ENCODE measurements at places on chromosomes 7 and 10.

DNA sequence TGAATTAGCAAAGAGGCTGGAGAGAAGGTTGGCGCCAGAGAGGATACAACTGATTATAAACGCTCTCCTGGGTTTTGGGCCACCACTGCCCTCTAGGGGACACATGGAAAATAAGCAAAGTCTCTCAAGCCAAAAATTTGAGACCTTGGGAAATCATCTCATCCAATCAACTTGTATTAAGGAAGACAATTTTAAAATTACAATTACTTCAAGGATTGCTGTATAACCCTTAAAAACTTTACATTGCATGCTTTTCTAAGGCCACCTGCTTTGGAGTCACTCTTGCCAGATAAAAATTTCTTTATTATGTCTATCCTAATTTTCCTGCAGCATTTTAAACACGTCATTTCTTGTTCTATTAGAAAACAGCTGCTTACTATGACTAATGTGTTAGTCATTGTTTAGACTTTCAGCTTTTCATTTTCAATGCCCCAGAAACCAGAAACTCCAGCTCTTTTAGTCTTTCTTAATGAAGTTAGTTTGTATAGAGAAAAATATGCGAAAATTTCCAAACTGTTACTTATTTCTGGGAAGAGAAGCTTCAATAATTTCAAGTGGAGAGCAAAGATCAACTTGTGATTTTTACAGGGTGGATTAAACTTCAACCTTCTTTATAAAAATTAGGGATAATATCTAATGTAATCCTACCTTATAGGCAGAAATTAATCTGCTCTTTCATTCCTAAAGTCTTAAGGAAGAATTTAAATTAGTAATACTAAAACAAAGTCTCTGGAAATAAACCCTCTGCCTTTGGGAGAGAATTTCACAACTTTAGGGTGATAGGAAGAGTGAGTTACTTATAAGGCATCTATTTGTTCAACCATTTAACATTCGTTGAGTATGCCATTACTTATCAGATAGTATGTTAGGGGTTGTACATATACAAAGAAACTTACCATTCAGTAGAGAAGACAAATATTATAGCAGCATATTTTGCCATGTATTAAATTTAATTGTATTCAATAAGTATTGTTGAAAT lies 20.6 kb upstream of the RHOBTB1 start:
- no peaks in the 10 kb centered on the region for H3K27me3 ChIP-seq
- H3K4me3 ChIP-seq, result no peak overlapping the region
- no peaks in the 10 kb centered on the region for H3K4me1 ChIP-seq

DNA sequence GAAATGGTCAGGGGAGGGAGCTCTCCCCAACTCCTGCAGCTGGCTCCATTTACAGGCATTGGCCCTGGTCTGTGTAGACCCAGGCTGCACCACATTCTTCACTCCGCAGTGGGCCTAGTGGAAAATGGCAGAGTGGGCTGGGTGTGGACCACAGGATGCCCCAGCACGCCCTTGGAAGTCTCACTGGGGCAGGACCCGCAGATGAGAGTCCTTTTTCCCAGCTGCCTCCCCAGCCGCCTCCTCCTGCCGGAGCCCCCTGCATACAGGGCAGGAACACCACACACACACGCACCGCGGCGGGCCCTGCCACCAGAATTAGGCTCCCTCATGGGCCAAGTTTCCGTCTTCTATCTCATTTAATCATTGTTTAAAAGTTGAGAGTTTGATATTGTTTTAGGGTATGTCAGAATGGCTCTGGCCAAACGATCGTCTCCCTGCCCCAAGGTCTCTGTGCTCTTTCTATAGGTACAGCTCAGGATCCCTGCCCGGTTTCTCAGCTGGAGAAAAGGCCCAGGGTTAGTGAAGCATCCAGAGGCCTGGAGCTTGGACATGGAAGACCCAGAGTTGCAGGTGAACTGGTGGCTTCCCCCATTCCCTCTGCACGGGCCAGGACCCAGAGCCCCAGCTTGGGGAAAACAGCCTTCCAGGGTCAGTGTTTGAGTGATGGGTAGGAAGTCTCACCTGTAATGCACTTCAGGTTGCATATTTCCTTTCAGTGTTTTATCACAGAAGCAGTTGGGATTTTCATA lies 42.0 kb downstream of the ZNF467 start:
- no peak overlapping the region for H3K4me3 ChIP-seq
- no peak overlapping the region for H3K27ac ChIP-seq
- DNase-seq, result no peak
- no peaks in the 10 kb centered on the region for H3K27me3 ChIP-seq
- no peaks in the 10 kb centered on the region for H3K4me1 ChIP-seq

DNA sequence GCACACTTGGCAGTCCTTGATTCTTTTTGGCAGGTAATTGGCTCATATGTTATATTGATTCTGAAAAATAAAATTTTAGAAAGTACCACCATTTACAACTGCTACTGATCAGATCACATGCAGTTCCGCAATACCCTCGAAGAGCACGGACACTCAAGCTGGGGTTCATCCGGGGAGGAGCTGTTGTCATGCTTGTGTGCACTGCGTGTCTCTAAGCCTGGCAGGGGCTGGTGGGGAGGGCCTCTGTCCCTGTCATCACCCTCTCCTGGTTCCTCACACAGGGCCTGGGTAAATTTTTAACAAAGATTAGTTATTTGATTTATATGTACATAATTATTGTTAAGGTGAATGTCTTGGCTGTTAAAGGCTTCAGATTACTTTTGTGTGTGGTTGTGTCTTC lies 45.2 kb downstream of the TRRAP start:
- peaks cover 19% of the 10 kb centered on the region for H3K36me3 ChIP-seq
- H3K27me3 ChIP-seq, result no peaks in the 10 kb centered on the region
- H3K4me3 ChIP-seq, result no peak overlapping the region
- no peak for DNase-seq
- no peaks in the 10 kb centered on the region for H3K4me1 ChIP-seq

- no peak overlapping the region for H3K27ac ChIP-seq
- no peaks in the 10 kb centered on the region for H3K36me3 ChIP-seq
- no peak overlapping the region for H3K4me3 ChIP-seq
- H3K4me1 ChIP-seq, result no peaks in the 10 kb centered on the region
- no peak for DNase-seq
These were observed 6.9 kb upstream of the CALML5 start for GRCh38 chr10:5506246-5506645.

- H3K27ac ChIP-seq, result no peak overlapping the region
- H3K27me3 ChIP-seq, result no peaks in the 10 kb centered on the region
- peaks cover 7% of the 10 kb centered on the region for H3K36me3 ChIP-seq
- no peak overlapping the region for H3K4me3 ChIP-seq
- no peak for DNase-seq
These were observed 60.2 kb downstream of the VCL start for GRCh38 chr10:74058071-74058470.

DNA sequence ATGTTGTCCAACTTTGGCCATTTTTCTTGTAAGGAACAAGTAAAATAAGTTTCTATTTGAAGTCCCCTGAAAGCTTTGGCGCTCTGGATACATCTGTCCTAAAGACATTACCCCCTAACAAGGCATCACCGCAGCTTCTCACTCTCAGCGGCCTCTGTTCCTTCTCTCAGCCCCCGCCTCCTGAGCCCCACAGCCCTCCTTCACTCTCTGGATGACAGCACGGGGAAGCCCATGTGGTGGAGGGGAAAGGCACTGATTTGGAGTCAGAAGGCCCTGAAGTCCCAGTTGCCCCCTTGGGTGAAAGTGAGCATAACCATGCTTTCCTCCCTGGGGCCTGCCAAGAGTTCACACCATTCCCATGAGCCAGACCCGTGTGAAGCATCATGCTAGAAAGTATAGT lies 4.6 kb downstream of the H2BK1 start:
- H3K27me3 ChIP-seq, result no peaks in the 10 kb centered on the region
- no peak overlapping the region for H3K27ac ChIP-seq
- no peak for DNase-seq

DNA sequence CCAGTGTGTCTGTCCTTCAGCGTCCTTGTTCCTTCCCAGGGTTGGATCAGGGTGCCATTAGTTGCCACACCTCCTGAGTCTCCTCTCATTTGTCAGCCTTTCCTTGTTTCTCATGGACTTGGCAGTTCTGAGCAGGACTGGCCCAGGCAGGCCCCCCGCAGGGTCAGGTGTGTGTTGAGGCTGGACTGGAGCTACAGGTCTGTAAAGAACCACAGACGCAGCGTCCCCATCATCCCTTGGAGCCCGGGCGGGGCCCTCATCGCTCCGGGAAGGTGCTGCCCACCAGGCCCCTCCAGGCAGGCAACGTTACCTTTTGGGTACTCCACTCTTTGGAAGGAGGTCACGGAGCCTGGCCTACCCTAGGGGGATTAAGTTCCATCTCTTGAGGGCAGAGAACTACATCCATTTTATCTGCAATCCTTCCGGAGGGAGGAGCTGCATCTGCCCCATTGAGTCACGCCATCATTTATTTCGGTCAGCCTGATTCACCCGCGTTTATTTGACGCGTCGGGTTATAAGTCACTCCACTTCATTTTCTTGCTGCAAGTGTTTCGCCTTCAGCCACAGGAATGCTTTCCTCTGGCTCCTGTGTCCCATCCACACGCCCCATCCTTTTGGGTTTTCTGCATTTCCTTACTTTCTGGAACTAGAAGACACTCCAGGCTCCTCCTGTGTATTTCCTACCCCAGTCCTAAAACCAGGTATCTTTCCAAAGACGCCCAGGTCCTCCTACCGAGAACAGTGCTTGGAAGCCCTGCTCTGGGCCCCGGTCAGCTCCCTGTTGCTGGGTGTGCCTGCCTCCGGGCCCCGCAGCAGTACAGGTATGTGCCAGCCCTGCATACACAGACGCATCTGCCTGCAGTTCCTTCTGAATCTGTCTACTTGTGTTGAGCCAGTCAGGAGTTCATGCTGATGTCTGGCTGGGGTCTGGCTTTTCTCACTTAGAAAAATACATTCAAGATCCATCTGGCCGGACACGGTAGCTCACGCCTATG lies 141.9 kb downstream of the MAD1L1 start:
- H3K36me3 ChIP-seq, result no peaks in the 10 kb centered on the region
- no peak overlapping the region for H3K4me3 ChIP-seq
- no peak overlapping the region for H3K27ac ChIP-seq
- no peaks in the 10 kb centered on the region for H3K4me1 ChIP-seq
- H3K27me3 ChIP-seq, result no peaks in the 10 kb centered on the region

- no peak overlapping the region for H3K27ac ChIP-seq
- no peaks in the 10 kb centered on the region for H3K4me1 ChIP-seq
- no peaks in the 10 kb centered on the region for H3K27me3 ChIP-seq
- no peaks in the 10 kb centered on the region for H3K36me3 ChIP-seq
These were observed 256.7 kb downstream of the AGMO start for GRCh38 chr7:15305002-15305600.

Measured in H1 (cell line).